ENCODE measurements at places on chromosomes 16 and 17.
A peak's percentile ranks its signal among the peaks of the same experiment; 100 is the strongest.

DNA sequence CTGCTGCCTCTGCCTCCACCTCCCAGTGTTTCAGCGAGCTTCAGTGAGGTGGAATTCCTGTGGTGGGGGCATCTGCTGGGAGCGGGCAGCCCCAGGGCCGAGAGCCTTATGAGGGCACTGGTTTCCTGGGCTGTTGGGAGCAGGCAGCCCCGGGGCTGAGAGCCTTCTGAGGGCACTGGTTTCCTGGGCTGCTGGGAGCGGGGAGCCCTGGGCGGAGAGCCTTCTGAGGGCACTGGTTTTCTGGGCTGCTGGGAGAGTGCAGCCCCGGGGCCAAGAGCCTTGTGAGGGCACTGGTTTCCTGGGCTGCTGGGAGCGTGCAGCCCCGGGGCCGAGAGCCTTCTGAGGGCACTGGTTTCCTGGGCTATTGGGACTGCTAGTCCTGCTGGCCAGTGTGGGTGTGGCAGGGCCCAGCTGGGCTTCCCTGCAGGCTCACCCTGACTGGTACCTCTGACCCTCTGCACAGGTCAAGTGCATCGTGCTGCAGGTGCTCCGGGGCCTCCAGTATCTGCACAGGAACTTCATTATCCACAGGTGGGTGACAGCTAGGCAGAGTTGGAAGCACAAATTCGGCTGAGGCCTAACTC, 5.6 kb downstream of the CDK10 start:
- DNase-seq, result no peak

- DNase-seq, result no peak
Measured at GRCh38 chr17:40951011-40951622, 13.7 kb upstream of the KRT23 start.

GRCh38 chr16:17936766-17937402, 399.7 kb downstream of the NPIPA8 start:
- DNase-seq, result no peak

- peak; percentile 68 for DNase-seq
Measured at GRCh38 chr17:57889892-57890856, 40.3 kb upstream of the MRPS23 start.

- no peak for DNase-seq
Measured at GRCh38 chr17:48259694-48260291, 152.2 kb downstream of the SNX11 start.

DNA sequence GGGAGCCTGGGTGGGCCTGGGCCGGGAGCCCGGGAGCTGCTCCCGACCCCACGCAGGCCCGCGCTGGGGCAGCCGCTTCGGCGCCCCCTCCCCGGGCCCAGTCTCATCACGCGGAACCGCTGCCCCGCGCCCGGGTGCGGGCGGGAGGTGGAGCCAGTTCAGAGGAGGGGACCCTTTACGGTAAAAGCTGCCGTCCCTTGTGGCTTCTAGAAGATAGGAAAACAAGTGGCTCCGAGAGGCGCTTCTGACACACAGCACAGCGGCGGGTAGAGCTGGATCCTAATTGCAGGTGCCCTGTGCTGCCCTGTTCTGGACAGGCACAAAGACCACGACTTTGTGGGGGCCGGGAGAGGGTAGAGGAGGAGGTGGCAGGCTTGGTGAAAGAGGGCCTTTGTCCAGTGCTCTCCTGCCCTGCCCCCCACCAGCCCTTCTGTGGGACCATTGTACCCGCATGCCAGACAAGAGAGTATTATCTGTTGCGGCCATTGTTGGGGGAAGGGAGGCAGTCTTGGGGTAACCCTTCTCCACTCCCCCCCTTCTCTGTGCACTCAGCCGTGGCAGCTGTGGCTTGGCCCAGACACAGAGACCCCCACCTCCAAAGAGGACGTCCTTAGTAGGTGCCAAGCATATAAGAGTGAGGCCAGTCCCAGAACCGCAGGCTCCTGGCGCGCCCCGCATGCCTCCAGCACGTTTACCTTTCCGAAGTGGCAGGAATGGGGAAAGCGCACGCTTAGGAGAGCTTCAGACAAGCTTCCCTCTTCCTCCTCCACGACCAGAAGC, 736 bp downstream of the CNP start:
- no peak for DNase-seq

DNA sequence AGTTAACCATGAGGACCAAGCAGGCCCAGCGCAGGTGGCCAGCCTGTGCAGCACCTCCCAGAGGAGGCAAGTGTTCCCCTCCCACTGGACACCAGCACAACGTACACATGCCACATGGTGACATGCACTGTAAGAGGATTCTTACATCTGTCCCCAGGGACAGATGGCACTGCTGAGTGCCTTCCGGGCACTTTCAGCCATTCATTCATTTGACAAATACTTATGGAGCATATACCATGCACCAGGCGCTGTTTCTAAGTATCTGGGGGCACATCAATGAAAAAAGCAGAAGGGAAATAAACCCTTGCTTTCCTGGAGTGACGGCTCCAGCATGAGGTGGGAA, 79.6 kb downstream of the GAS7 start:
- no peak for DNase-seq

- DNase-seq, result no peak
Measured at GRCh38 chr17:31467502-31468256, 76.2 kb downstream of the RAB11FIP4 start.

- DNase-seq, result no peak
Measured at GRCh38 chr17:27539152-27539551, 82.9 kb downstream of the KSR1 start.

- peak; percentile 10 for DNase-seq
Measured at GRCh38 chr17:28008513-28008912, 34.0 kb upstream of the NLK start.

DNA sequence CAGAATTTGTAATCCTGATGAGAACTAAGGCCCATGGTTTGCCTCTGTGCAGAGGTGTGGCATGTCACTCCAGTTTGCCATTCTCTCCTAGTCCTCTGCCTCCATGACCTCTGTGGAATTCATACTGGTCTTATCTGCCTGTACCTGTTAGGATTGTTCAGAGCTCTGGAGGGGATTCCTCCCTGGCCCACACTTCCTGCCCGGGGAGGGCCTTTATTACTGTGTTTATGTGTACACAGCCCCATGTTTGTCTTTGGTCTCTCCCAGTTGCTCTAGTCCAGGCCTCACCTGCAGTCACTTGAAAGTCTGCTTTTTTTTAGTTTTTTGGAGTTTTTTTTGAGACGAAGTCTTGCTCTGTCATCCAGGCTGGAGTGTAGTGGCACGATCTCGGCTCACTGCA, 36.4 kb downstream of the RHBDL3 start:
- DNase-seq, result no peak

DNA sequence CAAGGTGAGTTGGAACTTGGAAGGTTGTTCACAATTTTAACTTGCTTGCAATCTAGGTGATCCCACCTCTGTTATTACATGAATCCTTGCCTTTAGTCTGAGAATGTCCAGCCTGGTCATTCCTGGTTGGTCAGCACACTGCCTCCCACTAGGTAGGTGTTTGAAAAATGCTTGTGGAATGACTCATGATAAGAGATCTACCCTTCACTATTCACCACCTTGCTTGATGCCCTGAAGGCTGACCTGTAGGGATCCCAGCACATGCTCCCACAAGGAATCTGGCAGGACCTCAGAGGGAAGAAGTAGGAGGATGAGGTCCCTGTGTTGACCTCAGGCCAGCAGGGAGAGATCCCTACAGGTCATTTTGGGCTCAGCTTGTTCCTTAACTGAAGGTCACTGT, 30.2 kb upstream of the ABCA3 start:
- DNase-seq, result no peak

DNA sequence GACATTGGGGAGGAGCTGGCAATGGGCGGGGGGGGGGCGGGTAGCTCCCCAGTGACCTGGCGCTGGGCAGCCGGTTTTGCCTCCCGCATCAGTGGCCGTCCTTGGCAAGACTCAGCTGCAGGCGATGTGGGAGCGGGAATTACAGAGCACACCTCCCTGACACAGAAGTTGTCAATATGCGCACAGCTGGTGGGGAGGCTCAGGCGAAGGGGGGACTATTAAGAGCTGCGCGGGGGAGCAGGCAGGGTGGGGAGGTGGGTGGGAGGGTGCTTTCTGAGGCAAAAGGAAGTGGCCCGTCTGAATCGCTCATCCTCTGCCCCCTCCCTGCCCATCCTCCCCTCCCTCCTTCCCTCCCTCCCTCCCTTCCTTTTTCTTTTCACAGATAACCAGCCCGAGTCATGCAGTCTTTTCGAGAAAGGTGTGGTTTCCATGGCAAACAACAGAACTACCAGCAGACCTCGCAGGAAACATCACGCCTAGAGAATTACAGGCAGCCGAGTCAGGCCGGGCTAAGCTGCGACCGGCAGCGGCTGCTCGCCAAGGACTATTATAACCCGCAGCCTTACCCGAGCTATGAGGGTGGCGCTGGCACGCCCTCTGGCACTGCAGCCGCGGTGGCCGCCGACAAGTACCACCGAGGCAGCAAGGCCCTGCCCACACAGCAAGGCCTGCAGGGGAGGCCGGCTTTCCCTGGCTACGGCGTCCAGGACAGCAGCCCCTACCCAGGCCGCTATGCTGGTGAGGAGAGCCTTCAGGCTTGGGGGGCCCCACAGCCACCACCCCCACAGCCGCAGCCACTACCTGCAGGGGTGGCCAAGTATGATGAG, 44.0 kb downstream of the SREBF1 start:
- DNase-seq, result no peak

DNA sequence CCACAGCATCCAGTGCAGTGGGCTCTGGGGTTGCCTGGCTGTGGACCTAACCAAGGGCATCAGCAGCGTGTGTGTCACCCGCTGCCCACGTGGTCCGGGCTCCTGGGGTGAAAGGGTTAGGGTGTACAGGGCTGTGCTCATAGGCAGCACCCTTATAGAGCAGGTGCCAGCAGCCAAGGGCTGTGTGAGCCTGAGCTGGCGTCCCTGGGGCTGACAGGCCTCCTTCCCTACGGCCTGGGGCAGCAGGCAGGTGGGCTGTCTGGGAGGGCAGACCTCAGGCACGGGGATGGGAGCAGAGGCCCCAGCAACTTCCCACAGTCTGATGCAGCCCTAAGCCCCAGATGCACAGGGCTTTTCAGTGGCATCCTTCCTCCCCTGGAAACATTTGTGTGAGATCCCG, 13.9 kb downstream of the CD300A start:
- DNase-seq, result no peak

DNA sequence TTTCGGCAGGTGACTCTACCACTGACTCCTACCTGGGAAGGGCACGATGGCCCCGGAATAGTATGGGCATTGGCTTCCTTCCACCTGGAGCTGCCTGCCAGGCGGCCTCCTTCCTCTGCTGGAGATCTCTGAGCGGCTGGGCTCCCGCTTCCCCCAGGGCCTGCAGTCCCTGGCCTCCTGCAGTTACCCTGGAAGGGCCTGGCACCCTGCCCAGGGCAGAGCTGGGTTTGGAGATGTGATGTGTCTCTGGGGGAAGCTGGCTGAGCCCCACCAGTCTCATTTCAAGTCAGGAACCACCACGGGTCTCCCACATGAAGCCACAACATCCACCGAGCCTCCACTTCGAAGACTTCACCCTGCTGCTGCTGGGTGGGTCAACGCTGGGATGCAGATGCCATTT, 97.9 kb downstream of the IRF8 start:
- no peak for DNase-seq

DNA sequence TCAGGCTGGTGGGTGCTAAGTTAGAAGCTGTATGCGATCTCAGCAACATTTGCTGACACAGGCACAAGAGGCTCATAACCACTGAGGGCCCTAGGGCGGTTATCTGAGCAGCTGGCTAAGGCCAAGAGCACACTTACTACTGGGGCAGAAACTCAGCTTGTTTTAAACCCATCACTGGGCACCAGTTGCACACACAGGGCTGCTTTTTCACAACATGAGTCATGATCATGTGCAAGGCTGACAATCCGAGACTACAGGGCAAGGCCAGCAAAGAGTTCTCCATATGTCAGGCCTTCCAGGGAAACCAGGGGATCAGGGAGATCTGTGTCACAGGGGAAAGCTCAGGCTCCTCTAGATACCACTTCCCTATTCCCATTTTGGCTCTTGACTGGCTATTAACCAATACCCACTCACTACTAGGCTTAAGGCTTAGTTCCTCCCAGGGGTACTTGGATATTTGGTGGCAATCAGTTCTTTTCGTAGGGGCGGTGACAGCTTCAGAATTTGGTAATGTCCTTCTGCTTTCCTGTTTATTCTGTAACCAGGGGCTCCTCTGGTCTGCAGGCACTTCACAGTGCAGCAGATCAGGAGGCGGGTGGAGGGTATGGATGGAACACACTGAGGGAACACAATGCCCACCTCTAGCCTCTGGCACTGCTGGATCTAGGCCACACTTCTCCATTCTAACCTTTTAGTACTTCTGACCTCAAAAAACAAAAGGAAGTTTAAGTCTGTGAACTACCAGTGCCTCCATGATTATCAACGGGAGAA, 44.9 kb upstream of the ERN1 start:
- DNase-seq, result no peak

DNA sequence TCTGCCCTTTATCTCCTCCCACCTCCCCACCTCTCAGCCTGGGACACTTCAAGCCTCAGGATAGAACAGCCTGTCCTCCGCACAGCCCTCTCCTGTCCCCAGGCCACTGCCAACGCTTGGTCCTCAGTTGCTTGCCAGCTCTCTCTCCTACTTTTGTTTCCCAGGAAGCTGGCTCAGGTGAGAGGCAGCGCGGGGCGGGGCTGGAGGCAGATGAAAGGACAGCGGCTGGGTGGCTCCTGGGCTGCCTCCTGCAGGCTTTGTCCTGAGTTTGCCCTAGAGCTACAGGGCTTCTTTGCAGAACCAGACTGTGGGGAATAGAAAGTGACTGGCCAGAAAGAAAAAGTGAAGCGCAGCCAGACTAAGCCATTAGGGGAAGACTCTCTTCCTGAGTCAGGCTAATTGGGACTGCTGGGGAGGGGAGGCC, 48.2 kb upstream of the CDC42EP4 start:
- DNase-seq, result no peak

GRCh38 chr16:13376174-13376573, 474.8 kb downstream of the SHISA9 start:
- no peak for DNase-seq

DNA sequence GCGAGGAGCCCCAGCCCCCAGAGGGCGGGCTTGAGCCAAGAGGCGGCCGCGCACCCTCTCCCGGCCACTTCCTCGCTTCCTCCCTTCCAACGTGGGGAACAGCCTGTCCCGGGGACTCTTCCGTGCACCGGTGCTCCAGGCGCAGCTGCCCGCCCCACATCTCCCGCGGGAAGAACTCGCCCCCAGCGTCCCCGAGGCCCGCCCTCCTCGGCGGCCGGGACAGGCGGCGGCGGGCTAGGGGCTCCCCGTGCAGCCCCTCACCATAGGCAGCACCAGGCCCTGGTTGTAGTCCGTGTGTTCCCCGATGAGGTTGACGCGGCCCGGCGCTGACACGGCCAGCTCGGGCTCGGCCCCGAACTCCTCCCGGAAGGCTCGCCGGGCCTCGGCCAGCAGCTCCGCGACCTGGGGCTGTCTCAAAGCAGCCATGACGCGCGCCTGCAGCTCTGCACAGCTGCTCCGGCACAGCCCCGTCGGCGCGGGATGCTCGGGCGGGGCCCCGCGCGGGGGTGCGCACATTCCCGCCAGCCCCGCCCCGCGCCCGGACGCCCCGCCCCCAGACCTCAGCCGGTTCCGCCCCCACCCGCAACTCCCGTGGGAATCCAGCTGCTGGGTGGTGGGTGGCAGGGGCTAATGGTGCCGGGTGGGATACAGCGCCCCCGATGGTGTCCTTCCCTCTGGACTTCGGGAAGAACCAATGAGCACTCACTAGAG, at the start of gene GALK1:
Gene GALK1, minus strand, starts transcription at position 482 of the 711 bp plus-strand sequence. Its CDS starts 56 bp downstream, at position 426.
- DNase-seq, result no peak
